ENCODE measurements at places on chromosomes 7 and 10. TPM values are rescaled to one million over a fixed set of nuclear protein-coding genes. Genes with fewer than 3 reads are reported as not detected.

- peaks cover 58% of the 10 kb centered on the region for H3K4me1 ChIP-seq
- peak overlapping the region; percentile 73 for H3K27ac ChIP-seq
- H3K27me3 ChIP-seq, result no peaks in the 10 kb centered on the region
- DNase-seq, result no peak
- H3K4me3 ChIP-seq, result no peak overlapping the region
These were observed 65.8 kb downstream of the ENTPD1 start for GRCh38 chr10:95821720-95822119.

GRCh38 chr7:81478664-81479063 lies 291.2 kb downstream of the HGF start:
- H3K4me1 ChIP-seq, result no peaks in the 10 kb centered on the region
- no peak overlapping the region for H3K27ac ChIP-seq
- no peak for DNase-seq

GRCh38 chr10:84114088-84114667 lies 25.1 kb upstream of the GHITM start:
- peaks cover 3% of the 10 kb centered on the region for H3K27me3 ChIP-seq
- H3K4me1 ChIP-seq, result no peaks in the 10 kb centered on the region
- H3K27ac ChIP-seq, result no peak overlapping the region

DNA sequence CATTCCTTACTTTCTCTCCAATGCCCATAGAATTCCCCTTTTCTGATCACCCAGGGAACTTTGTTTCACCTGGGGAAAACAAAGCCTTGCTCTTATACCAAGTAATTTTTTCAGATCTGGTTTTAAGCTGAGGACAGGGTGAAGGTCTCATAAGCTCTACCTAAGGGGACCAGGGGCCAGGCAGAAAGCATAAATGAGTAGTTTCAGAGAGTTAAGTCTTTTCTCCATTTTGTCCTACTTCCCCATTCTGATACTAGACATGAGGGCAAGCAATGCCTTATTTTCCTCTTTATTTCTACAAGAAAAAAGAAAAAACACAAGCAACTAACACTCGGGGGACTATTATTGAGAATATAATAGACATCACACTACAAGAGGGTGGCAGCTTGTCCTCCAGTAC lies 2.9 kb downstream of the AKR1D1 start:
- H3K27me3 ChIP-seq, result peaks cover 8% of the 10 kb centered on the region
- H3K27ac ChIP-seq, result no peak overlapping the region
- no peak for DNase-seq

DNA sequence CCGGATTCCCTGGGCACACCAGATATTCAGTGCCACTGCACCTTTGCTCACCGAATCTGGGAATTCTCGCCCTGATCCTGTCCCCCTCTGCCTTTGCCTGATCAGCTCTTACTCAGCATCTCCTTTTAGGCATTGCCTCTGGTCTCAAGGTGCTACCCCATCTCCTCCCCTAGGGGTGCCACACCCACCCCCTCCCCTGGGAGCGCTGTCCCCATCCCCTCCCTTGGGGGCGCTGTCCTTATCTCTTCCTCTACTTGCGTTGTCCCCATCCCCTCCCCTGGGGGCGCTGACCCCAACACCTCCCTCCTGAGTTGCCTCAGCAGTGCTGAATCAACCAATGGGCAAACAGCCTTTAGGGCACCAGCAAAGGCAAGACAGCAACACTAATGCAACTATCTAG lies 686.9 kb upstream of the FOXK1 start:
- no peak overlapping the region for H3K4me3 ChIP-seq
- H3K27ac ChIP-seq, result no peak overlapping the region
- H3K27me3 ChIP-seq, result peaks cover 1% of the 10 kb centered on the region
- no peaks in the 10 kb centered on the region for H3K4me1 ChIP-seq

DNA sequence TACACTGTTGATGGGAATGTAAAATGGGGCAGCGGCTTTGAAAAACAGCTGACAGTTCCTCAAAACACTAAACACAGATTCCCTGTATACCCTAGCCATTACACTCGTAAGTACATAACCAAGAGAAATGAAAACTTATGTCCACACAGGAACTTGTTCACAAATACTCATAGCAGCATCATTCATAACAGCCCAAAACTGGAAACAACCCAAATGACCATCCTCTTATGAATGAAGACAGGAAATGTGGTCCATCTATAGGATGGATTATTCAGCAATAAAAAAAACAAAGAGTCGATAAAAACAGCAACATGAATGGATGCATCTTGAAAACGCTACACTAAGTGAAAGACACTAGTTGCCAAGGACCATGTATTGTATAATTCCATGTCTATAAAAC lies 23.7 kb downstream of the NMT2 start:
- H3K36me3 ChIP-seq, result peaks cover 3% of the 10 kb centered on the region
- no peak overlapping the region for H3K4me3 ChIP-seq
- no peaks in the 10 kb centered on the region for H3K27me3 ChIP-seq
- DNase-seq, result no peak

DNA sequence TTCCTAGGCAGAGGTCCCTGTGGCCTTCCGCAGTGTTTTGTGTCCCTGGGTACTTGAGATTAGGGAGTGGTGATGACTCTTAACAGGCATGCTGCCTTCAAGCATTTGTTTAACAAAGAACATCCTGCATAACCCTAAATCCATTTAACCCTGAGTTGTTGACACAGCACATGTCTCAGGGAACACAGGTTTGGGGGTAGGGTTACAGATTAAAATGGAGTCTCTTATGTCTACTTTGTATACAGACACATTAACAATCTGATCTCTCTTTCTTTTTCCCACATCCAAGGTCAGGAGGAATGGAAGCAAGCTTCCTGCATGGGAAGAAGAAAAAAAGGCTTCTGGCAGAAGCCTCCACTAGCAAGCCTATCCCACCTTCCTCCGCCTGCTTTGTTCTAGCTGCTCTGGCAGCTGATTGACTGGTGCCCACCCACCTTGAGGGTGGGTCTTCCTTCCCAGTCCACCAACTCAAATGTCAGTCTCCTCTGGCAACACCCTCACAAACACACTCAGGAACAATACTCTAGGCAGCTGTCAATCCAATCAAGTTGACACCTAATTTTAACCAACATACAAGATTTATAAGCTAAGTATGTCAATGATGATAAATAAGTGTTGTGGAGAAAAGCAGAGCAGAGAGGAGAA lies 176.5 kb upstream of the CCZ1B start:
- no peak for DNase-seq
- H3K4me1 ChIP-seq, result no peaks in the 10 kb centered on the region
- peaks cover 5% of the 10 kb centered on the region for H3K27me3 ChIP-seq
- H3K4me3 ChIP-seq, result no peak overlapping the region
- peaks cover 2% of the 10 kb centered on the region for H3K36me3 ChIP-seq

DNA sequence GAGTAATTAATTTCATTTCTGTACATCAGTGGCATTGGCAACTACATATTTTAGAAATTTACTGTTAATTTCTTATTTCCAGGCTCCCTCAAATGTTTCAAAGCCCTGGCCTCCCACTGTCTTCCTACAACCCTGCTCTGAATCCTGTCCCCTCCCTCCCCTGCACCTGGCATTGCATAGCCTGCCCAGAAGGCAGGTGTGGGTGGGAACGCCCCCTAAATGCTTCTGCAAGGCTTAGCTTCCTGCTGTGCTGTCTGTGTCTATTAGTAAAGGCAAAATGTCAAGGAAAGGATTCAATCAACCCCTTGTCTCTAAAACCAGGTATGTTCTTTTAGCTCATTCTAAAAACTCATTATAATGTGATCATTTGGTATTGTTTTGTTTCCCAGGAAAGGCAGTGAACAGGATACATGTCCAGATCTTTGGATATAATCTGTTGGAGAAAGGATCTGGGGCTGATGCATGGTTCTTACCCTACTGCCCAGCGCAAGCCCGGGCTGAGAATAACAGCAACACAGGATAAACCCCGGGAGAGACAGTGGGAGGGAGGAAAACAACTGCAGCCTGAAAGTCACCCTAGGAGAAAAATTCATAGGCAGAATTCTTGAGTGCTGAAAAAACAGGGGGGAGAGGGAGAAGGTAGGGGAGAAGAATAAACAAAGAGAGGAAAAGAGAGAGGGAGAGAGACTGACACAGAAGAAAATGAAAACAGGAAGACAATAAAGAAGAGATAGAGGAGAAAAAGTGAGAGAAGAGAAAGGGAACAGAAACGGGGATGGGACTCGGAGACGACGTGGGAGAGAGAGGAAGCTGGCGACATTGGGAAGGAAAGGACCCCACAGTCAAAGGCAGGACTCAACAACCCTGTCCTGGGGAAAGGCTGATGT lies 589 bp downstream of the ZNF488 start:
- no peak overlapping the region for H3K27ac ChIP-seq
- DNase-seq, result no peak
- H3K4me1 ChIP-seq, result peaks cover 12% of the 10 kb centered on the region

DNA sequence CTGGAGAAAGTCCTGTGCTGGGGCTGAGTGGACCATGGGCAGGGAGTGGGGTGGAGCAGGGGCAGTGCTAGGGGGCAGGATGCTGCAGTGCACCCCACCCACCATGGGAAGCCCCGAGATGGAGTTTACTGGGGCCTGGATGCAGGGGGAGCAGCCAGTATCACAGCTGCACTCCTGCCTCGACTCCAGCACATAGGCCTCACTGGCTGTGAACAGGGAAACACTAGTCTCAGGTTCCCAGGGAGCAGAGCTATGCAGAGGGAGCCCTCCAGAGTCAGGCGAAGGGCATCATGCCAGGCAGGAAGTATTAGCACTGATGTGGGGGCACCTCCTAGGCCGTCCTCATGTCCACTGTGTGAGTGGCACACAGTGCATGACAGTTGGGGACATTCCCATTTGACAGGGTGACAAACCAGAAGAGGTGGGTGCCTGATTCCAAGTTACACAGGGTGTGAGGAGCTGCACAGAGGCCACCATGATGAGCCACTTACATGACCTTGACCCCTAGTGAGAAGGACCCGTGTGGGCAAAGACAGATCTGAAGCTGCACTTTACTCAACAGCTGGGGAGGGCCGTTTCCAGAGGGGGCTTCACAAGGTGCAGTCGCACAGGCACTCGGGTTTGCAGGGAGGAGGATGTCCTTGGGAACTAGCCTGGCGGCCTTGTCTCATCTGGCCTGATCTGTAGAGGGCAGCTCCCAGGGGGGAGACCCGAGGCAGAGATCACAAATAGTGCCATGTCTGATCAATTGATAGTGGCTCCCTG lies 69.9 kb upstream of the LRRC4 start:
- peak overlapping the region; percentile 37 for H3K27ac ChIP-seq
- no peak overlapping the region for H3K4me3 ChIP-seq
- peaks cover 11% of the 10 kb centered on the region for H3K4me1 ChIP-seq
- H3K36me3 ChIP-seq, result peaks cover 3% of the 10 kb centered on the region

DNA sequence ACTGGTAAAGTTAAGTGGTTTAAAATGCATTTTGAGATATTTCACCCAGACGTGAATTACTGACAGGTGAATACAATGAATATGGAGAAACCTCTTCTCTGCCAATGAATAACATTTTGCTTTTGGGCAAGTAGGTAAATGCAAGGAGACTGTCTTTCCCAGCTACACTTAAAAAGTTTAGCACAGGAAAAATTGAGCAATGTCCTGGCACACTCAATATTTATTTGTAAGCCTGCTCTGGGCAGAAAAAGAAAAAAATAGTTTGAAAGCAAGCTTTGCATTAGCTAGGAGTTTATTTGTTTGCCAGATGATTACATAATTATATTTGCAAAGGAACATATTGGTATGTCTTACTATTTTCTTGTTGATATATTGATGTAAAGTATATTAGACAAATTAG lies 624.2 kb downstream of the ACTR3B start:
- H3K36me3 ChIP-seq, result no peaks in the 10 kb centered on the region
- H3K4me1 ChIP-seq, result no peaks in the 10 kb centered on the region
- no peak overlapping the region for H3K4me3 ChIP-seq

DNA sequence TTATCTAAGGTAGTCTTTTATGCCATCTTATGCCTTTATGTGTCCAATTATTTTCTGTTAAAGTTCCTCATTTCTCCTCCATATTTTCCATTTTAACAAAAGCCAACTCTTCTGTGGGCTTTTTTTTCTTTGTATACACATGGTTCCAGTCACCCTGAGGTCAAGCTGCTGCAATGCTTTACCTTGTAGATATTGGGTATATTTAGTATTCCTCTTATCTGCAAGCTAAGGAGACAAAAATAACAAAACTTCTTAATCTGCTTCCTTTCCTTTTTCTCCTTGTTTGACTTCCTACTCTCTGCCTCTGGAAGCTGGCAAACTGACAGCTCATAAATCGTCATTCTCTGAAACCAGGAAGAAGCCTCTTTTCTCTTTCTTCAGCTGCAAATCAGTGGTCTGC lies 885.0 kb upstream of the LRRN3 start:
- no peak overlapping the region for H3K4me3 ChIP-seq
- H3K27me3 ChIP-seq, result no peaks in the 10 kb centered on the region
- no peaks in the 10 kb centered on the region for H3K36me3 ChIP-seq
- no peak overlapping the region for H3K27ac ChIP-seq
- H3K4me1 ChIP-seq, result no peaks in the 10 kb centered on the region

DNA sequence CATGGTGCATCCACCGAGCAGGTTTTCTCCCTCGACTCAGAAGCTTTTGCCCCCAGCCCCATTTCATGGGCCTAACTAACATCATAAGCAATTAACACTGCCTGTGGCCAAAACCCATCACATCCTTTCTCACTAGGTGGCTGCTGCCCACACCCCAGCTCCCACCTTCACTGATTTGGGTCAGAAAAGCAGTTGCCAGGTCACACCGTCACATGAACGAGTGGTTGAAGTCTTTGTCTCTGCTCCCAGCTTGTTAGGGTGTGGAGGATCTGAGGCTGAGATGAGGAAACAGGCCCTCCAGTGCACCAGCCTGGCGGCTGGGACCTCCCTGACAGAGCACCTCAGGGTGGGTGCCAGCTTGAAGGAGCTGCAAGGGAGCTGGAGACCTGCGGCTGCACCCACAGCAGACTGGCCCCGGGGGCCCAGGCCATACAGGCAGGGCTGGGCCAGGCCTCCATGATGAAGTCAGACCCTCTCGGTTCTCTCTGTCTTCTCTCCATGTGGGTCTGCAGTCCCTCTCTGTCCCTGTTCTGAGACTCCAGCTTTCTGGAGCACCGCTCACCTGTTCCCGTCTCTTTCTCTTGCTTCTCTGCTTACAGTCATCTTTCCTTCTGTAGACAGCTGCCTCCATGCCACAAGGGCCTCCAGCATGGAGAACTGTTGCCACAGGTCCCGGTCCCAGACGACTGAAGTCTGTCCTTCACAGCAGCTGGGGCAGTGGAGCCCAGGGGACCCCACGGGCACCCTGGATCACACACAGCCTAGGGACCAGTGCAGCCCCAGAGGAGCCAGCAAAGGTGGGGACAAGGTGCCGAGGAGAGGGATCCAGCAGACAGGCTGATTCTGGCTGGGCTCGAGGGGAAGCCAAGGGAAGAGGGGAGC lies 13.8 kb upstream of the INPP5A start:
- no peaks in the 10 kb centered on the region for H3K36me3 ChIP-seq
- DNase-seq, result no peak
- no peak overlapping the region for H3K27ac ChIP-seq
- no peak overlapping the region for H3K4me3 ChIP-seq
- no peaks in the 10 kb centered on the region for H3K4me1 ChIP-seq

- no peak for DNase-seq
- no peak overlapping the region for H3K27ac ChIP-seq
- H3K4me3 ChIP-seq, result no peak overlapping the region
- H3K36me3 ChIP-seq, result no peaks in the 10 kb centered on the region
These were observed 60.2 kb downstream of the SGCE start for GRCh38 chr7:94595717-94596116.

GRCh38 chr10:87928996-87929395 lies 65.6 kb downstream of the PTEN start:
- H3K4me3 ChIP-seq, result no peak overlapping the region
- DNase-seq, result no peak
- H3K36me3 ChIP-seq, result peaks cover 37% of the 10 kb centered on the region

- no peak overlapping the region for H3K27ac ChIP-seq
- no peaks in the 10 kb centered on the region for H3K27me3 ChIP-seq
- no peak overlapping the region for H3K4me3 ChIP-seq
- H3K4me1 ChIP-seq, result no peaks in the 10 kb centered on the region
These were observed 244.4 kb downstream of the TNS3 start for GRCh38 chr7:47337531-47337930.

PVRIG gene
- 30.5 TPM for total RNA-seq

ANKMY2 gene
- 6.9 TPM for total RNA-seq

HELLS gene
- 224 TPM for total RNA-seq

TBC1D12 gene
- total RNA-seq, result 0.73 TPM

CALCR gene
- total RNA-seq, result not detected
